Stimulated activated CD4-positive, alpha-beta T cell treated with anti-CD3 and anti-CD28 coated beads, Interleukin-1b, Interleukin-23, amount 100 ng/mL, for 1 hour (primary cell): ENCODE measurements at places on chromosomes 2 and 18.

- no peak for DNase-seq
Measured at GRCh38 chr2:215028231-215028630, 110.2 kb downstream of the ABCA12 start.

- DNase-seq, result no peak
Measured at GRCh38 chr2:28411956-28412609, 19.4 kb downstream of the FOSL2 start.

GRCh38 chr2:159564081-159564480, 52.3 kb downstream of the BAZ2B start:
- DNase-seq, result no peak

DNA sequence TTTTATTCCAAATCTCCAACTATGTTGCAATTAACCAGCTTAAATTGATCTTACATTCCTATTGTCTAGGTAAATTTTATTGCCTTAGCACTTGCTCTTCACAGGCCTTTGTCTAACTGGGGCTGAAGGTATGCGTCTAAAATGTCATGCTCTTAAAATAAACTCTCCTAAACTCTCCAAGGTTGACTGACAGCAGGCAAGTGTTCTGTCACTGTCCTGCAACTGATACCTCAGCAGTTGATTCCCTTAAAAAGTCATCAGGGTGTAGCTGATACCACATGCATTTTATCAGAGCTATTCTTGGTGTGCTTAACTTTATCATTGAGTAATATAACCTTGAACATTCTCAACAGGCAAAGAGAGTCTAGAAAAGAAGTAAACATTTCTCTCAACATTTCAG, 680 bp downstream of the TTN start:
- DNase-seq, result no peak

GRCh38 chr2:28004086-28004485, 113.6 kb downstream of the BABAM2 start:
- DNase-seq, result no peak

DNA sequence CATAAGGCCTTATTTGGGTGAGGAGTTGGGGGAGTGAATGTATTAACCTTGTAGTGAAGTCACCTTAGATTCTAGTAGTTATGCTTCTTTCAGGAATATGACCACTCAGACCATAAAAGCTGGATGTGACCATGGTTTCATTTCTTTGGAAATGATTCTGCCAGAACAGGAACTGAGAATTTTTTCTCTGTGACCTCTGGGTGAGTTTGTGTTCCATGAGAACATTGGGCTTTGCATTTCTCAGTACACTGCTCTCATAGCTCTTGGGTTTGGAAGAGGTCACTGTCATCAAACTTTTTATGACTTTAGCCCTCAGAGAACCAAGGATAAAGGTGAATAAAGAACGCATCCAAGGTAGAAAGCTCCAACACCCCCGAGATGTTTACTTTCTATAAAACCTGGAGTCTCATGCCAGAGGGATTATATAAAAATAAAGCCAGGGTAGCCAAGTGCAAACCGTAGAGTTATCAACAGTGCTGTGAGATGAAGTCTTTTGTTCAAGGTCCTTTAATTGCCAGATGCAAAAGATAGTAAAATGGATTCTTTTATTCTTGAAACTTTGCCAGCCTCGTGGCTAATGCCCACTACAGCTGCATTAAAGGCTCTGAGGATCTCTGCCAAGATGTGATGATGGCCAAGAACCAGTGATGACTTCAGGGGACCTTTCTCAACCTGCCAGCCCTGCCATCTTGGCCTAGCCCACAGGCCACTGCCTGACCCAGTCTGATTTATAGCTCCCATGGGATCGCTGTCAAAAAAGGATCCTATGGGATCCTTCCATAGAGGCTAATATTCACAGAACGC, 27.8 kb upstream of the MAT2A start:
- DNase-seq, result no peak

DNA sequence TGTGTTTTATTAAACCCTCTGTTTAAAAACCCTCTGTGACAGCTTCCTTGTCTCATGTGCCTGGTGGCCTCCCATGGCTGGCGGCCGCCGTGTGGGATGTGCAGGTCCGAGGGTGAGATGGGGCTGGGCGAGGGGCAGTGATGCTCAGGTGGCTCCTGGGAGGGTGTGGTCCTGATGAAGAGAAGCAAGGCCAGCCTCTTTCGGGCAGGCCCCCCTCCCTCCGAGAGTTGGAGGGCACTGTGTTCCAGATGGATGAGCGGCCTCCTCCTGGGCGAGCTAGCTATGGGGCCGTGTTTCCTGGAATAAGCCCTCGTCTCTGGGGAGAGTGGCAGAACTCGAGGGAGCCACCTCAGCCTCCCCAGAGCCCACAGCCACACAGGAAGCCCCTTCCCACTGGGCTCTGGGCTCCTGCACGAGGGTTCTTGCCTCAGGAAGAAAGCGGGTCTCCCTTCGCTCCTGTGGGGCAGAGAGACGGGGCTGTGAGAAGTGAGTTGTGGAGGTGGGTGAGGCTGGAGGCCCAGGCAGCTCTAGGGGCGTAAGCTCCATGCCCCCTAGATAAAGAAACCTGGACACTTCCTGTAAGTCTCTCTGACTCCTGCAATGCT, 72.1 kb downstream of the ASB1 start:
- DNase-seq, result no peak

GRCh38 chr2:192412394-192412793, 217.7 kb upstream of the TMEFF2 start:
- DNase-seq, result no peak

GRCh38 chr2:43325107-43325811, 98.9 kb upstream of the ZFP36L2 start:
- DNase-seq, result no peak

- no peak for DNase-seq
Measured at GRCh38 chr2:142981756-142982155, 104.3 kb downstream of the KYNU start.

DNA sequence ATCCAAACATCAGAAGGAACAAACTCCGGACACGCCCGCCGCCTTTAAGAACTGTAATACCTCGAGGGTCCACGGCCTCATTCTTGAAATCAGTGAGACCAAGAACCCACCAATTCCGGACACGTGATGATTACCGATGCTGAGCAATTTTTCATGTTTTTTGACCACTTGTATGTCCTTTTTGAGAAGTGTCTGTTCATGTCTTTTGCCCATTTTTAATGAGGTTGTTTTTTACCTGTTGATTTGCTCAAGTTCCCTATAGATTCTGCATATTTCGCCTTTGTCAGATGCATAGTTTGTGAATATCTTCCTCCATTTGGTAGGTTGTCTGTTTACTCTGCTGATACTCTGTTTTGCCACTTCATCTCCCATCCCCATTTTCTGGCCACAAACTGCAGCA, 150.4 kb downstream of the IRS1 start:
- no peak for DNase-seq

DNA sequence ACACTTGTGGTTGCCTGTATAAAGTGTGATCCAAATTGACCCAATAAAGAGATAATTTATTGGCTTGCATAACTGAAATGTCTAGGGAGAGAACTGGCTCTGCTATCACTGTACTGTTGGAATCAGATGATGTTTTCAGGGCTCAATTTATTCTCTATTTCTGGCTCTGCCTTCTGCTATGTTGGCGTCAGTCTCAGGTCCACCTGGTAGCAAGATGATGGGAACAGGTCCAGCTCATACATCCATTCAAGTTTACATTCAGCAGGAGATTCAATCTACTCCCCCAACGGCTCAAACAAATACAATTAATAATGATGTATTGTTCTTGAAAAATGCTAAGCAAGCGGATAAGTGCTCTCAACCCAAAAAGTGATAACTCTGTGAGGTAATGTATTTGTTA, 297.7 kb upstream of the SYT4 start:
- no peak for DNase-seq

DNA sequence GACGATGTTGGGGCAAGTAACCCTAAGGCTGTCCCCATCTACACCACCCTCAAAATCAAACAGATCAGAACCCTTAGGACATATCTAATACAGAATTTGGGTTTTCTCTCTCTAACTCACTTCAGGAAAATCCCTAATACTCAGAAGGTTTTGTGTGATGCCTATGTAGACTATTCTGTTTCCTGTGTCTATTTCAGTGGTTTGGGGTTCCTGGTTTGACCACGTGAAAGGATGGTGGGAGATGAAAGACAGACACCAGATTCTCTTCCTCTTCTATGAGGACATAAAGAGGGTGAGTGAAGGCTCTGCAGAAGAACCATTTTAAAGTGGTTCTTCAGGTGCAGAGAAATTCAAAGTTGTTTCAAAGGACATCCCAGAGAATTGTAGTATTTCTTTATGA, 16.3 kb downstream of the SULT1C2 start:
- DNase-seq, result no peak

GRCh38 chr2:202773301-202773973, 98.1 kb downstream of the ICA1L start:
- no peak for DNase-seq

- no peak for DNase-seq
Measured at GRCh38 chr2:170505631-170506275, 209.4 kb upstream of the SP5 start.

- no peak for DNase-seq
Measured at GRCh38 chr18:30094556-30094955, 948.0 kb downstream of the DSC3 start.

DNA sequence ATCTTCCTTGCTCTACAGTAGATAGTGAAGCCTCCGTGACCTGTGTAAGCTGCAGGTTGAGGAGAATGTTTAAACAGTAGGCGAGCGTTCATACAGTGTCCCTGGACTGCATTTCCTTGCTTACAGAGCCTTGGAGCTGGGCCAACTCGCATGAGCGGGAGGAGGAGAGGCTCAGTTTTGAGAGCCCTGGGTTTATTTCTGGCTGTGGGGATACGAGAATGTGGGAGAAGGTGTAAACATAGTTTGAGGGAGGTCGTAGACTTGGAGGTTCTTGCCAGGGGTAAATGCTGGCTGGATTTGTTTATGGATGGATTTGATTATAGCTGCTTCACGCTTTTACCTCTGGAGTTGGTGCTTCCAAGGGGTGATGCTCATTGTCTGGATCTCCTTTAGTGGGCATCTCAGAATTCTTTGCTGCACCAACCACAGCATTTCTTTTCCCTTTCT, 20.8 kb downstream of the CRIM1 start:
- no peak for DNase-seq

GRCh38 chr2:106278112-106278876, 84.2 kb upstream of the UXS1 start:
- DNase-seq, result no peak

DNA sequence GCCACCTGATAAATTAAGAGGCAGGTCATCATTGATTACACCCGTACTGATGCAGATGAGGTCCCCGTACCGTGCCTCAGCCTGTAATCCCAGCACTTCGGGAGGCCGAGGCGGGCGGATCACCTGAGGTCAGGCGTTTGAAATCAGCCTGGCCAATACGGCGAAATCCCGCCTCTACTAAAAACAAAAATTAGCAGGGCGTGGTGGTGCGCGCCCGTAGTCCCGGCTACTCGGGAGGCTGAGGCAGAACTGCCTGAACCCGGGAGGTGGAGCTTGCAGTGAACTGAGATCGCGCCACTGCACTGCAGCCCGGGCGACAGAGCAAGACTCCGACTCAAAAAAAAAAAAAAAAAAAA, 683 bp upstream of the ENOSF1 start:
- DNase-seq, result no peak

GRCh38 chr2:76316691-76317090, 606.0 kb upstream of the GCFC2 start:
- no peak for DNase-seq

GRCh38 chr2:233060501-233060979, 398 bp downstream of the INPP5D start:
- no peak for DNase-seq

GRCh38 chr2:78978340-78978739, 47.2 kb upstream of the REG3G start:
- DNase-seq, result no peak

DNA sequence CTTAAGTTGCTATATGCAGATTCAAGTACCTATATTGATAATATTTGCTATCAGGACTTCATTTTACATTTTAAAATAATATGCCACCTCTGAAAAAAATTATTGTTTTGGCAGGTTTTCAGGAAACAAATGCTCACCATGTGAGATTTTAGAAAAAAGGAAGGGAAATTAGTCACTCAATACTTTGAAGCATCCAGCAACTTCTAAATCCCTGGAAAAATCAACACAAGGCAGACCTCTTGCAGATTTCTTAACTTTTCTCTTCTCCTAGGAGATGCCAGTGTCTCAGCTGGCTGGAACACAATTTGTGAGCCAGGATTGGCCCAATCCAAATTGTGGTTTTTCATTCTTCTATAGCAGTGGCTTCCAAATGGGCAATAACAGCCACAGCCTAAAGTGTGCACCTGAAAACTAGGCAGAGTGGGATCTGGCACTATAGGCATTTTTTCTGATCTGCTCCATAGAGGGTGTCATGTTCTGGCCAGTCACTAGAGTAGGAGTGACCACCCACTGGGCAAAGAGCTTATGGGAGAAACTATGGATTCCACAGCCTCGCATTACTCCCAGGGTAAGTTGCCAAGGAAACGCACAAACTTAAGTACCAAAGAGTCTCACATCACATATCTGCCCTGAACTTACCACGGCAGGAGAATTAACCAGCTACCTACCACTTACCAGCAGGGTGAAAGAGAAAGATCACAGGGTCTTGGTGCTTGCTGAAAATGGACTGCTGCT, 28.1 kb upstream of the THOC1 start:
- DNase-seq, result no peak

GRCh38 chr2:118784860-118785259, 62.6 kb downstream of the EN1 start:
- DNase-seq, result no peak

DNA sequence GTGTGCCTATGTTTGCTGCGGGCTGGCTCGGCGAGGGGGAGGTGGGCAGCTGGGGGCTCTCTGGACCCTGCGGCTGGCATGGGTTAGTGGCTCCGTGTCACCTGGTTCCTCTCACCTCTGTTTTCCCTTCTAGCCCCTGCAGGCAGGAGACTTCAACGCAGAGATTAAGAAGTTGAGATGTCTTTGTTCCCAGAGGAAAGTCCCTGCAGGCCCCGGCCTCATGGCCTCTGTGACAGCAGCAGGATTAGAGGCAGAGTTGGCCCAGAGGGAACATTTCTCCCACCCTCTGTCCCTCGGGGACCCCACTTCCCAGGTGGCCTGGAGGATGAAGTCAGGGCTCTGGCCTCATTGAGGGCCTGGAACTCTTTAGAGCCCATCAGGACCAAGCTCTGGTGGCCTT, 56.5 kb downstream of the HPCAL1 start:
- DNase-seq, result no peak

- no peak for DNase-seq
Measured at GRCh38 chr2:157216286-157216965, 41.1 kb upstream of the GALNT5 start.

DNA sequence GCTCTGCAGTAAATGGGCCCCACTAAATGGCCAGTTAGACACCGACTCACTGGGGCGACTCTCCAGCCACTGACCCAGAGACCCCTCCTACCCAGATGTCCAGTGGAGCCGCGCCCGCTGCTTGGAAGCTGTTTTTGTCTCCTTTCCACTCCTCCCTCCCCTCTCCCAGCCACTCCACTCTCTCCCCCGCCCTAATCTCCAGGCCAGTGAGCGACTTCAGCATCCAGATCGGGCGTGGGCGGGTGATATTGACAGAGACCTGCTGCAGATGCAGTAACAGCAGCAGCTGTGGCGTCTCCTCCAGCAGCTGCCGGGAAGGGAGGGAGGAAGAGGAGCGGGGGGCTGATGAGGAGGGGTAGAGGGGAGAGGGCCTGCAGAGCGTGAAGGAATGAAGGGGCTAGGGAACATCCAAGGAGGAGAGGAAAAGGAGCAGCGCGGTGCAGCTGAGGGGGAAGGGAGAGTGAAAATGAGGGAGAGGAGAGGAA, at the start of gene SCN7A:
Gene SCN7A, minus strand, starts transcription at position 110 of the 485 bp plus-strand sequence. CDS start 16,553 bp downstream, outside the sequence.
- DNase-seq, result no peak
